ENCODE measurements at places on chromosomes 6 and 20.

GRCh38 chr6:143806282-143807102, 36.6 kb upstream of the LTV1 start:
- no peak for DNase-seq

DNA sequence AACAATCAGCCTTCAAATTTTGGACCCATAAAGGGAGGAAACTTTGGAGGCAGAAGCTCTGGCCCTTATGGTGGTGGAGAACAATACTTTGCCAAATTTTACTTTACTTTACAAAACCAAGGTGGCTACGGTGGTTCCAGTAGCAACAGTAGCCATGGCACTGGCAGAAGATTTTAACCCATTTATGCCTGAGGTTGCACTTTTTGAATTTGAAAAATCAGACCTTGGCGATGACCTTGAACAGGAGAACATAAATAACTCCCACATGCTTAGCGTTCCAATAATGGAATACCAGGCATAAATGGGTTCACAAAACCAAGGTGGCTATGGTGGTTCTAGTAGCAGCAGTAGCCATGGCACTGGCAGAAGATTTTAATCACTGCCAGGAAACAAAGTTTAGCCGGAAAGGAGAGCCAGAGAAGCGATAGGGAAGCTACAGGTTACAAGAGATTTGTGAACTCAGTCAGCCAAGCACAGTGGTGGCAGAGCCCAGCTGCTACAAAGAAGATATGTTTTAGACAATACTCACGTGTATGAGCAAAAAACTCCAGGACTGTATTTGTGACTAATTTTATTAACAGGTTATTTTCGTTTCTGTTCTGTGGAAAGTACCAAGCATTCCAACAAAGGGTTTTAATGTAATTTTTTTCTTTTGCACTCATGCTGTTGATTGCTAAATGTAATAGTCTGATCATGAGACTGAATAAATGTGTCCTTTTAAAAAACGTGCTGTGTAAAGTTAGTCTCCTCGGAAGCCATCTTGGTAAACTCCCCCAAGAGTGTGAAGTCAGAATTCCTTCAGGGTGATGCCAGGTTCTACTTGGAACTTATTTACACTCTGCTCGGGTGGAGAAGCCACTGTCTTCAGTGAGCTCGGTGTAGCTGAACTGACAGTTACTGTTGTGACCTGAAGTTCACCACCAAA, 6.7 kb downstream of the SFT2D1 start:
- no peak for DNase-seq

- DNase-seq = no peak
Observed at GRCh38 chr6:10302566-10303235, 112.2 kb downstream of the TFAP2A start.

DNA sequence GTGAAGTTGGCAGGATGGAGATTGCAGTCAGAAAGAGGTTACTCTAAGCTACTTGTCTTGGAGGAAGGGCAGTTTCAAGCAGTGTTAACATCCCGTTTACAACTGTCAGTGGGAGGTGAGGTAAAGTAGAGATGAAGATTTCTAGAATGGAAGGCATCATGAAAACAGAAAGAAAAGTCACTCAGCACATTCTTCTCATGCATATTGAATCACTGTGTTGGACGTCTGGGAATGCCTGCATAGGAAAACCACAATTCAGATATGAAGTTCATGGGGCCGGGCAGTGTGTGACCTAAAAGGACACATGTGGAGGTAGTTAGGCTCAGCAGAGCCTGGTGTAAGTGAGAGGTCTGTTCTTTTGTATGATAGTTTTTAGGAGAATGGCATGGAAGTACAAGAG, 73.5 kb upstream of the LAMP5 start:
- no peak for DNase-seq

DNA sequence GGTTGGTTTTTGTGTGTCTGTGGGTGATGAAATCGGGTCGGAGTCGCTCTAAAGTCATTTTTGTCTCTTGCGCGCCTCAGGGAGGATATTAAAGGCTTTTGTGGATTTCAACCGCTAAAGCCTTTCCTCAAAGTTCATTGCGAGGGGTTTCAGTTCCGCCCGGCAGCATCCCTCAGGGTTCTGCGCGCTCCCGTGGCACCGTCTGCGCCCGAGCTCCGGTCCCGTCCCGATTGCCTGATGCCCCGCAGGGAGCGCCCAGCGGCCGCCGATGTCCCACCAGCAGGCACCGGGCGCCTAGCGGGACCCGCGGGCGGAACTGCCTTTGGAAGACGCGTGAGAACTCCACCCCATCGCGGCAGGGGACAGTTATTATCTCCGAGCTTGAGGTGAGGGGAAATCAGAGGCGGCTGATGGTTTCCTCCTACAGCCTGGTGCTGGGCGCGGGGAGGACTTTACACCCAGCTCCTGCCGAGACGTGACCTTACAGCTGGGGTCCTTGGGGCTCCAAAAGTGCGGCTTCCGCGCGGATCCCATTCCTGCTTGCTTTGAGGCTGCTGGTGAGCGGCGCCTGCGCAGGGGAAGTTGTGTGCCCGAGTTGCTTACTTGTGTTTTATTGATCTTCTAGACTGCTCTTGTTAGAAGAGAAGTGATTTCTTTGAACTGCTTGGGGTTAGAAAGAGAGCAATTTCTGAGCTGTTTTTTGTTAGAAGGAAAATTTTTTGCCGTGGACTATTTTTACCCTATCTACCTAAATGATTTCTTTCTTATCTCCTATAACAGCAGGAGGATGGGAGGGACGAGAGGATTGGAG, 27.1 kb downstream of the ULBP1 start:
- DNase-seq = no peak

DNA sequence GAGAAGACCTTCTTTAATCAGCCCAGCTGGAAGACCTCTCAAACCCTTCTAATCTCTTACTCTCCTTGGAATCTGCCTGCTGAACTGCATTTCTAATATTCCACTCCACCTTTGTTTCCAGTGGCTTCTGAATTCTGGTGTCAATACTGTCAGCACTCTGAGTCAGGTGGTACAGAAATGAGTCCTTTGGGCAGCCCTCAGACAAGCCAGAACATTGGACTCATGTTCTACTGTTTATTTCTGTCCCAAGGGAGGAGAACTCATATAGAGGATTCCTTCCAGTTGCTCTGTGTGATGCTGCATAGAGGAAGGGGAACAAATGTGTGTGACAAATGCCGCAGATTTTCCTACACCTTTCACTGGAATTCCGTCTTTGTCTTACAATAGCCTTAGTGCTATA, 114.8 kb downstream of the PHF3 start:
- DNase-seq = no peak

DNA sequence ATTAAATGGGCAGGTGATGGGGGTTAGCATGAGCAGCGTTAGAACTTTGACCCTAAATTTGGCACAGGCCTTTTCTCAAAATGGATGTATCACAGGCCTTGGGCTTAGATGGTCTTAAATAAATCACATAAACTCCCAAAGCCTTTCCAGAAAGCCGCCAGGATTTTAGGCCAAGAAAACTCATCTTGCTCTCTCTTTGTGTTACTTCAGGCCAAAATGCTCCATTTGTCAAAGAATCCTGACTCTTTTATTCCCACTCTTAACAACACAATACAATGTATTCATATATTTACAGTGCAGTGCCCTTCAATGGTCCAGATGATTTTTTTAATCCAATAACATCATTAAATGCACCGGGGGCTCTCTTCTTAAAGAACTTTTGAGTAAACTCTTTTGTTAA, 5.9 kb upstream of the TCP11 start:
- no peak for DNase-seq
